Hepatocyte (in vitro differentiated cells): ENCODE measurements at places on chromosomes 13 and 19.

DNA sequence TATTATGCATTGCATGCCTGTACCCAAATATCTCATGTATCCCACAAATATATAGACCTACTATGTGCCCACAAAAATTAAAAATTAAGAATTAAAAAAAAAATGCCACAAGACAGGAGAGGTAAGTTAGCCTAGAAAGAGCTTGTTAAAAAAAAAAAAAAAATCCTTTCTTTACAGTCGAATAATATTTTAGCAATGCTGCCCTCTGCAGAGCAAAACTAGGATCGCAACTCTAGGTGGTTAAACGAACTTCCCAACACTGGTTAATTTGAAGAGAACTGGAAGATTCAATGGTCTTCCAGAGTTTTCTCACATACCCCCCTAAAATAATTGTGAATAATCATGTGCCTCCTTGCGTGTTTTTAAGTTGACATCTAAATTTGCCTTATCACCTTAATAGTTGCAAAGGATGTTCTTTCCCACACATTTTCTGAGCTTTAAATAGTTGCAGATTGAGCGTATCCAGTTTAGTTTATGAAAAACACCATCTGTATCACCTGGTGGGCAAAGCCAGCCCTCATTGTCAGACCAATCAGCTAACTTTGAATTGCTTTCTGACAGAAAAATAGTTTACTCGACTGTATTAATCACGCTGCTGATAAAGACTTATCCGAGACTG is 47.4 kb upstream of the RCBTB2 start:
- H3K27me3 ChIP-seq, result no peaks in the 10 kb centered on the region
- no peak overlapping the region for H3K27ac ChIP-seq

- H3K27me3 ChIP-seq, result no peaks in the 10 kb centered on the region
- H3K27ac ChIP-seq, result no peak overlapping the region
- no peaks in the 10 kb centered on the region for H3K4me1 ChIP-seq
- H3K36me3 ChIP-seq, result no peaks in the 10 kb centered on the region
- no peak overlapping the region for H3K4me3 ChIP-seq
These were observed 51.3 kb upstream of the LSM14A start for GRCh38 chr19:34120846-34121639.

DNA sequence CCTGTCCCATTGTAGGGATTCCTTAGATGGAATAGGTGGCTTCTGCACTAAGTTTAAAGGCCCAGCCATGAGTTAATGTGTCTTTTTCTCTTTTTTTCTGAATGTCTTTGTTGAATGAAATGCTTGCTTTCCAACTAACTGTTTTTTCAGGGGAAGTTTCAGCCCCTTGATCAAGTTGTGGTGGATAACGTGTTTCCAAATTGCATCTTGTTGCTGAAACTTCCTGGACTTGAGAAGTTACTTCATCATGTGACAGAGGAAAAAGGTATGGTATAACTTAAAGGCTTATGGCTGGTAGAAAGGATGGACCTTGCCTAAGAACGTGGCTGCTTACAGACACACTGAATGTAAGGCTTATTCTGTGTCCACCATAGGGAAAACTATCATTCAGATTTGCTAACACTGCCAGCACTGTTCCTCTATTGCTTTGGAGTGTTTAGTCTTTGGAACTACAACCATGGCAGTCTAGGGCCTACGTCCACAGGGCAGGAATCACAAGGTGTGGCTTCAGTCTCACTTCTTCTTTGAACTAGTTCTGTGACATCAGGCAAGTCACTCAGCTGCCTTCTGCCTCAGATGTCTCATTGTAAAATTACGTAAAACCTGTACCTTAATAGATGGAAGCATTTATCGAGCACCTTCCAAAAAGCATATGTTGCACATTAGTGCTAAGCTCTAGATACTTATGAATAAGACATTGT is 25.3 kb downstream of the RNASEH2B start:
- no peak overlapping the region for H3K4me3 ChIP-seq
- no peaks in the 10 kb centered on the region for H3K4me1 ChIP-seq
- H3K27me3 ChIP-seq, result no peaks in the 10 kb centered on the region
- DNase-seq, result no peak
- no peak overlapping the region for H3K27ac ChIP-seq

DNA sequence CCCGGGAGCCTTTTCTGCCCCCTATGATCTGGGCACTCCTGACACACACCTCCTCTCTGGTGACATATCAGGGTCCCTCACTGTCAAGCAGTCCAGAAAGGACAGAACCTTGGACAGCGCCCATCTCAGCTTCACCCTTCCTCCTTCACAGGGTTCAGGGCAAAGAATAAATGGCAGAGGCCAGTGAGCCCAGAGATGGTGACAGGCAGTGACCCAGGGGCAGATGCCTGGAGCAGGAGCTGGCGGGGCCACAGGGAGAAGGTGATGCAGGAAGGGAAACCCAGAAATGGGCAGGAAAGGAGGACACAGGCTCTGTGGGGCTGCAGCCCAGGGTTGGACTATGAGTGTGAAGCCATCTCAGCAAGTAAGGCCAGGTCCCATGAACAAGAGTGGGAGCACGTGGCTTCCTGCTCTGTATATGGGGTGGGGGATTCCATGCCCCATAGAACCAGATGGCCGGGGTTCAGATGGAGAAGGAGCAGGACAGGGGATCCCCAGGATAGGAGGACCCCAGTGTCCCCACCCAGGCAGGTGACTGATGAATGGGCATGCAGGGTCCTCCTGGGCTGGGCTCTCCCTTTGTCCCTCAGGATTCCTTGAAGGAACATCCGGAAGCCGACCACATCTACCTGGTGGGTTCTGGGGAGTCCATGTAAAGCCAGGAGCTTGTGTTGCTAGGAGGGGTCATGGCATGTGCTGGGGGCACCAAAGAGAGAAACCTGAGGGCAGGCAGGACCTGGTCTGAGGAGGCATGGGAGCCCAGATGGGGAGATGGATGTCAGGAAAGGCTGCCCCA is 8.5 kb upstream of the CEACAM7 start:
- H3K27me3 ChIP-seq, result no peaks in the 10 kb centered on the region
- H3K4me1 ChIP-seq, result no peaks in the 10 kb centered on the region
- DNase-seq, result no peak
- no peak overlapping the region for H3K27ac ChIP-seq
- no peak overlapping the region for H3K4me3 ChIP-seq
- no peaks in the 10 kb centered on the region for H3K36me3 ChIP-seq

DNA sequence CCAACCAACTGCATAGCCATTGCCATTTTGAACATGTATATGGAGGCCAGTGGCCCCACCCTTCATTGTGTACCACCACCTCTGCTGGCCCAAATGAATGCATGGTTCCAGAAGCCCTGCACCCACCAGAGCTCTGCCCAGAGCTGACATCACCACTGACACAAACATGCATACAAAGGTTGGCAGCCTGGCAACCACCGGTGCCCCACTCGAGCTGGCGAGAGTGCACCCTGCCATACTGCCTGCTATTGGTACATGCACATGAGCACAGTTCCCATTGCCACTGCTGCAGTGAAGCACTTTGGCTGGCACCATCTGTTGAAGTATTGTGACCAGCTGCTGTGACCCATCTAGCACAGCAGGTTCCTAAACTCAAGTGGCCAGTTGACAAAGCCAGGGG is 1564.9 kb downstream of the OLFM4 start:
- no peak overlapping the region for H3K27ac ChIP-seq
- no peak overlapping the region for H3K4me3 ChIP-seq
- H3K27me3 ChIP-seq, result no peaks in the 10 kb centered on the region

DNA sequence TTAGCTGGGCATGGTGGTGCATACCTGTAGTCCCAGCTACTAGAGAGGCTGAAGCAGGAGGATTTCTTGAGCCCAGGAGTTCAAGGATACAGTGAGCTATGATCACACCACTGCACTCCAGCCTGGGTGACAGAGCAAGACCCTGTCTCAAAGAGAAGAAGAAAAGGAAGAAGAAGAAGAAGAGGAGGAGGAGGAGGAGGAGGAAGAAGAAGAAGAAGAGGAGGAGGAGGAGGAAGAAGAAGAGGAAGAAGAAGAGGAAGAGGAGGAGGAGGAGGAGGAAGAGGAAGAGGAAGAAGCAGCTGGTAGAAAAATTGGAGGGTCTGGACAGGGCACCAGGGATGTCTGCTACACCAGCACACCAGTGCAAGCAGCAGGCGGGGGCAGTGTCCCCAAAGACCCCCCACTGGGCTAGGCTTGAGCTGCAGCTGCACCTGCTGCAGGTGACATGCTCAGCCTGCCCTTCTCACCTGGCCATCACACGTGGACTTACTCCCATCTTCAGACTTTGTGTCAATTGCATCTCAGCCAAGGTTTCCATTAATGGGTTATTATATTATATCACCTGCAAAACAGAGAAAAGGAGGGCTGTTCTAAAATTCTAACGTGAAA is 180.9 kb upstream of the ZNF507 start:
- no peak for DNase-seq
- H3K4me3 ChIP-seq, result no peak overlapping the region
- no peak overlapping the region for H3K27ac ChIP-seq
- no peaks in the 10 kb centered on the region for H3K4me1 ChIP-seq
- H3K27me3 ChIP-seq, result no peaks in the 10 kb centered on the region
- H3K36me3 ChIP-seq, result no peaks in the 10 kb centered on the region

- no peaks in the 10 kb centered on the region for H3K27me3 ChIP-seq
- H3K4me1 ChIP-seq, result no peaks in the 10 kb centered on the region
- H3K27ac ChIP-seq, result peak overlapping the region; percentile 10
These were observed 606 bp downstream of the SYNGR4 start for GRCh38 chr19:48364598-48365348.

GRCh38 chr13:70424428-70424827 is 316.2 kb upstream of the KLHL1 start:
- H3K36me3 ChIP-seq, result no peaks in the 10 kb centered on the region
- peak overlapping the region; percentile 59 for H3K27ac ChIP-seq
- no peak for DNase-seq
- H3K27me3 ChIP-seq, result no peaks in the 10 kb centered on the region

DNA sequence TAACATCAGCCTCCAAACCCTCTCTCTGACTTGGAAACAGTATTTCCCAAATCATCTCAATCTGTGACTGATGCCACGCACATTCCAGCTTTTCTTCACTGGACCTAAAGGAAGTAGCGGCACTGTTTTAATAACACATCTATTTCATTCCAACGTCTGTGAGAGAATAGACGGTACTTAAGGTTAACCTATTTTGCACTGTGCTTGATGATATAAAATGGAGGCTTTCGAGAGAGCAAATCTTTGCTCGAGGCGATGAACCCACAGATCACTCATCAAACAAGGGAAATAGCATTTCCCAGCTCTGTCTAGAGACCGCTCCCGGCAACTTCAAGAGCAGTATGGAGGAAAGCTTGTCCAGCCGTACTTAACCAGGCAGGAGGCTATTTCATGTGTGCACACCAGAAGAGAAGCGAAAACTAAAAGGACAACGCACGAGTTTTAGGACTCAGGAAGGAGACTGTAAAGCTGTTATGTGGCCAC is 2.9 kb downstream of the UBL3 start:
- no peaks in the 10 kb centered on the region for H3K27me3 ChIP-seq
- peak; percentile 41 for DNase-seq
- H3K36me3 ChIP-seq, result no peaks in the 10 kb centered on the region
- H3K27ac ChIP-seq, result peak overlapping the region; percentile 83

DNA sequence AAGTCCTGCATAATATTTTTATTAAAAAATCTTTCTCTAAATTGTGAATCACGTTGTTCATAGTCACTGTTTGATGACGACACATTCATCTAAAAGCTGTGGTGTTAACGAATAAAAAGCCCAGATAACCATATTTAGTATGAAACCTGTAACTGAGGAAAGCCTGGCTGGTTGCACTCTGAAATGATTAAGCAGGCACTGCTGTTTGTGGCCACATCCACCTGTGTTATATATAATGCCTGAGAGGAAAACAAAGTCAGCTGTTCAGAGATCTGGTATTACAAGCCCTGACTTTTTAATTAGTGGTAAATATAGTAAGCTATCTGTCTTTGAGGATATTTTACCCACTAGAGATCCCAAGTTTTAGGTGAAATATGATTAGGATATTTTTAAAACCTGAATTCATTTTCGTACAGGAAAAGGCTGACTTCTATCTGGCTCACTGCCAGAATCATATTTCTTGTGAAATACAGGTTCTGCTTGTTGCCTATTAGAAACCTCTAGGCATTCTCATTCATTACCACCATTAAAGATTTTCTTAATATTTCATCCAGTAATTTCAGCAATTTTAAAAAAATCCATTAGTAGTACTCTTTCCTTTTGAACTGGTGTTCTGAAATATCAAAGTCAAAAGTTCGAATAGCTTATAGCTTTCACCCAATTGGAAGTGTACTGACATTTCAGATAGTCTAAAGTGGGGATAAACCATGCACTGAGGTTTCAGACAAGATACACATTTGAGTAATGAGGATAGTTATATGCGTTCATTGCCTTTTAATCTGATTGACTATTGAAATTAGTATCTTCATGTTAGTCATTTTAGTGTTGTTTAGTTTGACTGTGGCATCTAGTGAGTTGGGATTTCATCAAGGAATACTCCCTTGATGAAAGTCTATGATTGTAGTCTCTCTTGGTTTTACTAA is 79.7 kb downstream of the LMO7 start:
- no peak for DNase-seq

- H3K4me1 ChIP-seq, result peaks cover 15% of the 10 kb centered on the region
- H3K27ac ChIP-seq, result peak overlapping the region; percentile 99
- H3K4me3 ChIP-seq, result peak overlapping the region; percentile 37
- DNase-seq, result no peak
- no peaks in the 10 kb centered on the region for H3K27me3 ChIP-seq
These were observed 2.0 kb upstream of the INAFM1 start for GRCh38 chr19:47272448-47273312.

GRCh38 chr13:94858856-94859255 is 146.5 kb upstream of the SOX21 start:
- H3K36me3 ChIP-seq, result no peaks in the 10 kb centered on the region
- peaks cover 8% of the 10 kb centered on the region for H3K27me3 ChIP-seq
- H3K4me1 ChIP-seq, result no peaks in the 10 kb centered on the region
- no peak overlapping the region for H3K27ac ChIP-seq

DNA sequence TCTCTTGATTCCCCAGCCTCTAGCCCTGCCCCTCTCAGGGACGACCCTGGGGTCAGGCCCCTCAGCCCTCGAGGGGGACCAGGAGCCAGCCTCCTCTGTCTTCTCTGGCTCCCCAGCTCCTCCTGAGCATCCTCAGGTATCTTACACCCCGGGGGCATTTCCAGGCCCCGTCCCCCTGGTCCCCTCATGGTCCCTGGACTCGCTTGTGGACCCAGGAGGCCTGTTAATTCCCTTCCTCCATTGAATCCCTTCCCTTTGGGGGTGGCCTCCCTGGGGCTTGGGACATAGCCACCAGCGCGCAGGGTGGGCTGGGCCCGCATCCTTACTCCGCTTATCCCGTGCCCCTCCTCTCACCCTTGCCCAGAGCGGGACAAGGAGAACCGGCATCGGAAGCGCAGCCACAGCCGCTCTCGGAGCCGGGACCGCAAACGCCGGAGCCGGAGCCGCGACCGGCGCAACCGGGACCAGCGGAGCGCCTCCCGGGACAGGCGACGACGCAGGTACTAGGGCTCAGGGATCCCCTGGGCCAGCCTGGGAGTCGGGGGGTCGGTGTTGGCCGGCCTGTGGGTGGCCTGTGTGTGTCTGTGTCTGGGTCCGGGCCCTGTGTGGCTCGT is 4.1 kb downstream of the U2AF2 start:
- DNase-seq, result no peak
- H3K27ac ChIP-seq, result no peak overlapping the region
- peaks cover 5% of the 10 kb centered on the region for H3K36me3 ChIP-seq
